ENCODE measurements at places on chromosomes 5 and 9. TPM values are rescaled to one million over a fixed set of nuclear protein-coding genes. Genes with fewer than 3 reads are reported as not detected.

QRFP gene
- not detected for total RNA-seq

DNA sequence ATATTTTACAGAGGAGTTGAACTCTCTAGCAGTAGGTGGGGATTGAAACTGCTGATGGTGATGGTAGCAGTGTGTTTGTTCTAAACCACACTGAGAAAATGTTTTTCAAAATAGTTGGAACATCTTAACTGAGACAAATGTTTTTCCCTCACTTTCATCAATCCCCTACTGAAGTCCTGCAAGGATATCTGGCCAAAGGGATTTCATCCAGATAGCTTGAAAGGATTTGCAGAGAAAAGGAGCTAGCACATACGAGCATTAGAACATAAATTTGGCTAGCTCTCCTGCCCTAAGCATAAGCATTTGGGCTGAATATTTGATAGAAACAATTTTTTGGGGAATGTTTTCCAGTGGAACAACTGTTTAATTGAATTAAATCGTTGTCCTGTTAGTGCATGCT lies 153.9 kb downstream of the CDH9 start:
- no peak for DNase-seq

DNA sequence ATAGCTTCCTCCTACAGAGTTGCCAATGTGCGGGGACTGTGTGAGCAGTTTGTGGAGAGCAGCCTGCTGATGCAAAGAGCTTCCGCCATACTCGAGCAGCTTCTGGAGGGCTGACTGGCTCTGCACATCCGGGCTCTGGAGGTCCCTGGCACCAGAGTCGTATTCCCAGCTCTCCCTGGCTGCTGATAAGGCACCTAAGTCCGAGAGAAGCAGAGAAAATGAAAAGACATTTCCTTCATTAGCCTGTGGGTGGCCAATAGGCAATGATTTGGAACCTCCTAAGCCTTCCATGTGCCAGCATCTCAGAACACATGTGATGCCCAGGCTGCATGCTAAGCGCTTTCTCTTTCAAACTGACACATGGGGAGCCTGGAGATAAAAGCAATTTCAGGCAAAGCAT lies 94.3 kb downstream of the TSSK1B start:
- DNase-seq = no peak

- DNase-seq = no peak
These were observed 712.1 kb upstream of the MEF2C start for GRCh38 chr5:89595056-89595455.

DNA sequence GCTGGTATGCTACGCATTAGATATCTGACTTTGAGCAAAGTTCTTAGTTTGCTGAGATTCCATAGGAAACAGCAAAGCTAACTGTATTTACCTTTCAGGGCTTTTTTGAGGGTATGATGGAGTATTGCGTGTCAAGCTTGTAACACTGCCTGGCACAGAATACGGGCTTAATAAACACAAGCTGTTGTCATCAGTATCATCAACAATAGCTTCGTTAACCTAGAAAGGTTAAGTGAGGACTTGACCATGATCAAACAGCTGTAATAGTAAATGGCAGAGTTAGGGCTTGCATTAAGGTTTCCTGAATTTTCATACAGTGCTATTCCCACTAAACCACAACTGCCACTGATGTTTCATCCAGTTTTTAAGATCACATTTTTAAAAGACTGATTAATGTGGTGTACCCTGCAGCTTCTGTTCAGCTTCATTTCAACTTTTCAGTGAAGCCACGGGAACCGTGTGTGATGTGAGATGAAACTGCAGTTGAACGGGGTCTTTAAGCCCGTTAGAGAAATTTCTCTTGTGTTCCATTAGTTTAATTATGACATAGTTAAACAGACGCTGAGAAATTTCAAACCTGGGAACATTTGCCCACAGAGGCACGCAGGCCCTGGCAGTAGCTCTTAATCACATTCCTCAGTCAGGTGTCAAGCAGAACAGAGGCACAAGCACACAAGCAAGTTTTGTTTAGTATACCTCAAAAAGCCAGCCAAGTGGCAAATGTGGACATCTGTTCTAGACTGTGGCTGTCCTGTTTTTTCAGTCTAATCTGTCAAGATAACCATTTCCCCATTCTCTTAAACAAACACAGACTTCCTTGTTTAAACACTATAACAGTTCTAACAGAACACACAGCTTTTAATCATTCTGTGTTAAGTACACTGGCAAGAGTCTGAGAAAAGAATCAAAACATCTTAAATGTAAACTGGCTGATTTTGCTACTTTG lies 147.1 kb downstream of the ZNF608 start:
- peak; percentile 94 for DNase-seq

DNA sequence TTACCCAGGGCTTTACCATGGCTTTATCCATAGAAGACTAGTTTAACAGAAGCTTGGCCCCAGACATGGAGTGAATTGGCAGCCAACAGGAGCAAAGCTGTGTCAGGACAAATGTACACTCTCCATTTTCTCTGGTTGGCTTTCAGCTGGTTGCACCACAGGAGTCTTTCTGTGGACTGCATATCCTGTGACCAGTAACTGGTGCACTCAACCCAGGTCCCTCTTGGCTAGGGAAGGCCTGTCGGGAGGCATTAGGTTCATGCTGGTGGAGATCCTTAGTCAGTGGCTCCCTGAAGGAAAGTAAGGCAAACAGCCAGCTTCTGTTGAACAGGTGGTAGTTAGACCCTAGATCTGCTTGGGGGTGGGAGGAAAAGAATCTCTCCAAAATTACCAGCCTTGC lies 146.9 kb upstream of the TLX3 start:
- DNase-seq = no peak

SLC27A6 gene
- total RNA-seq = 1.2 TPM

DNA sequence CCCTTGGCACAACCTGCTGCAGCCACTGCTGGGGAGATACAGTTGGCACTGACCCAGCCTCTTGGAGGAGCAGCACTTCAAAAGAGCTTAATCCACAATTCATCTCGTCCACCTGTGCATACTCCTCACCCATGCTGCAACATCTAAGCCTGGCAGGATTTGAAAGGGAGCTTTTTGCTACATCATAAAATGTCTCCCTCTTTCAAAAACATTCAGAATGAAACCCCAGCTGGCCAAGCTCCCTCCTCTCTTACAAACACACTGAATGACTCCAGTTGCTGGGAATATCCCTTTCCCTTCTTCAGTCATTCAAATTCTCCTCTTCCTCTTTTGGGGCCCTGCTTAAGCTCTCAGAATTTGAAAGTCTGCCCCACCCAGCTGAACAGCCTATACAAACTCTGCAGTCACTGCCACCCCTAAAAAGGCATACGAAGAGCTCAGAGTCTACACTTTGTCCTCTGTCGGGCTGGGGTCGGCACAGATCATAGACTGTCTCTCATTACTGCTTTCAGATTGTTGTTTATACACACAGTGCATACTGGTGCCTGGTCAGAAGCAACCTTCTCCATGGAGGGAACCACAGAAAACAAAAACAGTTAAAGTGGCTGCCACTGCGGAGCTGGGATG lies 8.8 kb upstream of the C5orf15 start:
- no peak for DNase-seq

LOX gene
- total RNA-seq = 13.2 TPM
